Suprapubic skin (tissue), 4 donors: ENCODE measurements at places on chromosomes 7 and 10.
A peak's percentile ranks its signal among the peaks of the same experiment; 100 is the strongest.

DNA sequence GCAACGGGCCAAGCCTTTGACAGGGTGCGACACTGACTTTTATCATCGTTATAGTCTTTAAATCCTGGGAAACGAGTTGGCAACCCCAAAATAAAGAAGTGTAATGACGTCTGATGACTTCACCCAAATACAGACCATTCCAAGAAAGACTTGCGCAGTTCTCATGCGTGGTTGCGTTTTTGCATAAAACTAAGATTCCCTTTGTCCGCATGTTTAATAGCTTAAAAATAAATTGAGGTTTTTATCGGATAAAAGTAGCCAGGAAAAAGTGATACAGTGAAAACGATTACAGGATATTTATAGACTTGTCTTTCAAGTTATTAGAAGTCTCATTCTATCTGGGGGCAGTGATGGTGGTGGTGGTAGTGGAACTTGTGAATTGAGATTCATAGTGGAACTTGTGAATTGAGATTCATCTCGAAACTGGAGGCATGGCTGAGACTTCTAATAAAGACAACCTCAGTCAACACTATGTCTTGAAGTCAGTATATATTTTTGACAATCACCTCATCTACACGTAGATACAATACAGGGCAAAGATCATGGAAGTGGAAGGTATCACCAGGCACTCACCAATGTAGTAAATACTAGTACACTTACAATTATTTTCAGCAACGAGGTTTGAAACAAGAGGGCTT is 1.2 kb upstream of the NAMPT start:
- DNase-seq: no peak

DNA sequence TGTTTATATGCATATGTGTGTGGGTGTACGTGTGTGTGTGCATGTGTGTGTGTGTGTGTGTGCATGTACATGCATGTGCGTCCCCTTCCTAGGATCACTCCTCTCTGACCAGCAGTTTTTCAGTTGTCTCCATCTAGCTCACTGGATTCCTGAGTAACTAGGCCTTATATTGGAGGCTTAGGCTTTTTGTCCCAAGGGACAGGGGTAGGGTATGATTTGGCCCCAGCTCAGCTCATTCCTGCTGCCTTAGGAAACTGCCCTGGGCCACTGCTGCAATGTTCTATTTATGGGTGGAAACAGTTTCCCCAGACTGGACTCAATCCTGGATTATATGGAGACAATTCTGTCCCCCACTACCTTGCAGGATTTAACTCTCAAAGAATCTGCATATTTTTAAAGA is 68.8 kb upstream of the SDK1 start:
- DNase-seq: no peak

DNA sequence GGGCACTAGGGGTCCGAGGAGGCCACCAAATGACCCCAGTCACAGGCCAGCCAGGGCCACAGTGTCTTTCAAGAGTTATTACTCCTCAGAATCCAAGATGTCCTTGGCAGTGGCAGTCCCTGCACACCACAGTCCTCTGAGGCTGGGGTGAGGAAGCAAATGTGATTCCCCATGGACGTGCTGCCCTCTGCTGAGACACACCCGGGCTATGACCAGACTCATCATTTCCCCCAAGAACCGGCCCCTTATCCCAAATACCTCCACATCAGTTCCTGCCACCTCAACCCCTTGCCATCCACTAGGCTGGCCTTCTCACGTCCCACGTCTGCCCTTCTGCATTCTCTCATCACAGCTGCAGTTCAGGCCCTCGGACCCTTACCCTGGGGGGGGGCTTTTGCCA is 5.0 kb downstream of the PRKAG2 start:
- DNase-seq: no peak

GRCh38 chr7:157693071-157693520 is 356.3 kb downstream of the DNAJB6 start:
- no peak for DNase-seq

DNA sequence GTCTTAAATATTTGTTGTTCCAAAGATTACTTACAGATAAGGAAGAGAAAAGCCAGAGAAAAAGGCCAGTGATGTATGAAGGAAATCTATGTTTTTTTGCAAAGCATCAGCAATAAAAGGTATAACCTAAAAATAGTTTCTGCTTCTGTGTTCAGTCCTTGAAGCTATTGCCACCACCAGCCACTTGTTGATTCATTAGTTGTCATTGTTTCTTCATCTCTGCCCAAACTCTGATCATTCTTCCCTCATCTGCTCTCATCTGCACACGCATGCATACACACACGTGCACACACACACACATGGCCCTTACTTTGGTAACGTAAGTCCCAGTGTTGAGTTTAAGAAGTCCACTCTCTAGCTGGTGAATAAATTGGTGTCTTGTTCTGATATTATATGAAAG is 540.7 kb downstream of the GATA3 start:
- no peak for DNase-seq

DNA sequence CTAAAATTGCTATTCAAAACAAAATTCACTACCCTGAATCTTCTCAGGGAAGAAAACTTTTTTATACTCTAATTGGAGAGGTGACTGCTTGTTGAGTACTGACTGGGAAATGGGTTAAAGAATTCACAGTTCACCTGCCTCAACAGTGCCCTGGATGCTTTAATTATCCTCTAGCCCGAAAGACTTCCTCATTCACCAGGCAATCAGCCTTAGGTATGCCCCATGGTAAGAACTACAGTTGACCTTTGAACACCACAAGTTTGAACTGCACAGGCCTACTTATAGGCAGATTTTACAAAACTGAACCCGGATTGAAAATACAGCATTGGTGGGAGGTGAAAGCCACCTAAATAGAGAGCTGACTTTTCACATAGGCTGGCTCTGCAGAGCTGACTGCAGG is 175.3 kb downstream of the ELAPOR2 start:
- no peak for DNase-seq

DNA sequence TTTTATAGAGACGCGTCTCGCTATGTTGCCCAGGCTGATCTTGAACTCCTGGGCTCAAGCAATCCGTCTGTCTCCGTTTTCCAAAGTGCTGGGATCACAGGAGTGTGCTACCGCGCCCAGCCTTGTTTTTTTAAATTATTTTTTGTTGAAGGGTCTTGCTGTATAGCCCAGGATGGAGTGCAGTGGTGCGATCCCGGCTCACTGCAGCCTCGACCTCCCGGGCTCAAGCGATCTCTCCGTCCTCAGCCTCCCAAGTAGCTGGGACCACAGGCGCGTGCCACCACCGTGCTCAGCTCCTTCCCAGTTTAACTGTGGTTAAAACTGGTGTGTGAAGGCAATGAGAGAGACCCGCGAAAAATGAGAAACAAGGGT is 11.0 kb upstream of the HNRNPF start:
- DNase-seq: no peak

GRCh38 chr10:92091965-92092364 is 168.4 kb downstream of the BTAF1 start:
- no peak for DNase-seq

- DNase-seq: peak; percentile 66
Observed at GRCh38 chr10:23439961-23440889, 1.4 kb downstream of the OTUD1 start.

GRCh38 chr10:74824900-74825370 is 1.5 kb upstream of the KAT6B start:
- peak; percentile 83 for DNase-seq

GRCh38 chr7:113813471-113813870 is 105.3 kb downstream of the PPP1R3A start:
- DNase-seq: no peak

DNA sequence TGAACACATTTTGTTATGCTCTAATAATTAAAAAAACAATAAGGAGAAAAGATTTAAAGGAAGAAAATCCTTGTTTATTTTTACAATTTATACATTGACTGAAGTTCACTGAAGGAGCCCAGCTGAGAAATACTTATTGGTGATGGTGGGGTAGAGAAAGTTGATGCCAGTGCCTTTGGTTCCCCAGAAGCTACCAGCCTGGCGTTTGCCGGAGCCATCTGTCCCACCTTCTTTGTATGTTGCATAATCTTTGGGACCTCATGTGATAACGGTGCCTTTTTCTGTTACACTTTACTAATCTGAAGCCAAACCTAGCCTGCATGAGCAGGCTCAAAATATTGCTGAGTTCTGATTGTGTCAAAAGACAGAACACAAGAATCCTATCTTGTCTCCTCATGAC is 22.7 kb downstream of the ZNF365 start:
- no peak for DNase-seq

DNA sequence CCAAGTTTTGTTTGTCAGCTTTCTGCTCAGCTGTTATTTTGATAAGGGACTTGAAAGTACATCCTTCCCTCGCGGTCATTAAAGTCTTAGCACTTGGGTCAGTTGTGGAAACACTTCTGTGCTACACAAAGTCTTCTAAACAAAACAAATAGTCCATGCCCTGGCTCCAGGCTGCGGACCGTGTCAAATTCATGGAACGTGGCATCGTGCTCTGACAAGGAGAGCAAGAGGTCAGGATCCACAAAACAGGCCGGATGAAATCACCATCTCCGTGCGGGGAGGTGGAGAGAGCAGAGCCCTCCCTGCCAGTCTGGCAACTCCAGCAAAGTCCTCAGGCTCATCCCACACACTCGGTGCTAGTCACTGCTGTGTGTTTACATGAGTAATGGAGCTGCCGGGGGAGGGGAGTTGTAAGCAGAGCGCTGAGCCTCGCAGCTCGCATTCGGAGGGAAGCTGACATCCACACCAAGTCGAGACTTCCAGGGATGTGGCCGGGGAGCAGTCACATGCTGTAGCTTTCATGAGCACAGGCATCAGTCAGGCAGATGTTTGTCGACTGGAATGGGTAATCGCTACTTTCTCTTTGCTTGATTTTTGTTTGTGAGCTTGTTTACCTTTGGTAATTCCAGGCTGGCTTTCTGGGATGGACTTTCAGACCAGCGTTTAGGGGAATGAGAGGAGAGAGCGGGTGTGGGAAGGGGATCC is 147.6 kb downstream of the ARID5B start:
- DNase-seq: peak; percentile 94

- no peak for DNase-seq
Observed at GRCh38 chr10:60869652-60870415, 74.2 kb downstream of the RHOBTB1 start.

DNA sequence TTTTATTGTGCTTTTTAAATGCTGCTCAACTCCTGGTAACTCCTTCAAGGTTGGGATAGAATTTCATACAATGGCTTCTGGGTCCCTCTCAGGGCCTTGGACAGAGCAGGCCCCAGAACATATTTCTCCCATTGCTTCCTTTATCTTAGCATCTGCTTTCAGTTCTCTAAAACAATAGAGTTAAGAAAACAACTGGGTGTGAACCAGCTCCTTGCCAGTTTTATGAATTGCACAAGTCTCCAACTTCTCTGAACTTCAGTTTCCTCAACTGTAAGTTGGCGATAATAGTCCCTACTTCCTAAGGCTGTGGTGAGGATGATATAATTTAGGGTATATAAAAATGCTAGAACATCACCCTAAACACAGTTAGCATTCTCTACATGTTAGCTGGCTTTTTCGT is 77.0 kb upstream of the INHBA start:
- no peak for DNase-seq

- DNase-seq: no peak
Observed at GRCh38 chr10:88088441-88089340, 225.3 kb downstream of the PTEN start.

GRCh38 chr10:29746080-29746797 is 111.5 kb upstream of the SVIL start:
- no peak for DNase-seq
